ENCODE measurements at places on chromosomes 1 and 21. TPM values are rescaled to one million over a fixed set of nuclear protein-coding genes. Genes with fewer than 3 reads are reported as not detected.

DNA sequence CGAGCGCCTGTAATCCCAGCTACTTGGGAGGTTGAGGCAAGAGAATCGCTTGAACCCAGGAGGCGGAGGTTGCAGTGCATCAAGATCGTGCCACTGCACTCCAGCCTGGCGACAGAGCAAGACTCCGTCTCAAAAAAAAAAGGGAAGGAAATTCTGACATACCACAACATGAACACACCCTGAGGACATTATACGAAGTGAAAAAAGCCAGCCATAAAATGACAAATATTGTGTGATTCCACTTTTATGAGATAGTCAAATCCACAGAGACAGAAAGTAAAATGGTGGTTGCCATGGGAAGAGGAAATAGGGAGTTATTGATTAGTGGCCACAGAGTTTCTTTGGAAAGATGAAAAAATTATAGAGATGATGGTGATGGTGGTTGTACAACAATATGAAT lies 41.7 kb downstream of the EVI5 start:
- no peak for DNase-seq

DNA sequence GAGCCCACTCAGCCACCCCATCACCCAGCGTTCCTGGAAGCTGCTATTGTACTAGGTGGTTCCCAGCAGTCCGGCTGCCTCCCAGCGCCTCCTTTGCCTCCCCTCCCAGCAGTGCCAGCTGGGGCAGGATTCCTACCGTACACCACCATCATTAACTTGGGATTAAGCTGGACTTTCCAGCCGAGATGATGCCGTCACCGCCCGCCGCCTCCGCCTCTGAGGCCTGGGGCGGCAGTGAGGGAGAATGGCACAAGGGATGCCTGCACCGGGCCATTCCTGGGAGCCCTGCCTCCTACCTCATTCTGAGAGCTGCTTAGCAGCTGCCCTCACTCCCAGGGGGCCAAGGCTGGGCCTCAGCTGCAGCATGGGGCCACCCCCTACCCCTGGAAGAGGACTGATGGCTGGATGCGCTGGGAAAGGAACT lies 13.2 kb downstream of the CNTN2 start:
- DNase-seq: no peak

- no peak for DNase-seq
Measured at GRCh38 chr21:33660406-33660805, 18.1 kb downstream of the ITSN1 start.

CRYAA gene
- total RNA-seq: not detected

DNA sequence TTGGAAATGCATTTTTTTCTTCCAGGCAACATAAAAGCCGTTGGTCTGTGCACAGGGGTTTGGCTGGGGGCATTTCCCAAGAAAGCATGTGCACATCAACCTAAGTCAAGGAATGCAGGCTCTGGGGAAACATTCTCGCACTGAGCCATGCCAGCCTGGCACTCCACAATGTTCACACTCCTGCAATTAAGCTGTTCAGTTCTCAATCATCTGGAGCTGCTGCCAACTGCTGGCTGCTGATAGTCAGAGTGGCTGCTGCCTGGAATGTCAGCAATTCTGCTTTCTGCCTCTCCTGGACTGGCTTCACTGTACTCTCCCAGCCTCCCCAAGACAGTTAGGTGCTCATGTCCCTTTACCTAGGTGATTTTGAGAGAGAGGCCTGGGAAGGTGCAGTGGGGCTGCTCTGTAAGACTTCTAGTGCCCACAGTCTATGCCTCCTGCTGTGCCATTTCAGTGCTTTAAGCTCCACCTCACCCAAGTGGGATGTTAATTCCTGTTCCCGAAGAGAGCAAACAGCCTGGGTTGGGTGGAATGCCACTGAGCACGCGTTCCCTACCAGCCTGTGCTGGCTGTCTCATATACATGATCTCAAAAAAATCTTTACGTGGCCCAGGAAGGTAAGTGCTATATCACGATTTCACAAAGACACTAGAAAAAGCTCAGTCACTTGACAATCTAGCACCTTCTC lies 131.7 kb downstream of the BRINP2 start:
- DNase-seq: no peak

GRCh38 chr1:5997316-5997715 lies 5.1 kb upstream of the NPHP4 start:
- DNase-seq: no peak

Data from pulmonary artery endothelial cell (primary cell).